Iris pigment epithelial cell (primary cell): ENCODE measurements at places on chromosomes 2 and 18.
A peak's percentile ranks its signal among the peaks of the same experiment; 100 is the strongest.

DNA sequence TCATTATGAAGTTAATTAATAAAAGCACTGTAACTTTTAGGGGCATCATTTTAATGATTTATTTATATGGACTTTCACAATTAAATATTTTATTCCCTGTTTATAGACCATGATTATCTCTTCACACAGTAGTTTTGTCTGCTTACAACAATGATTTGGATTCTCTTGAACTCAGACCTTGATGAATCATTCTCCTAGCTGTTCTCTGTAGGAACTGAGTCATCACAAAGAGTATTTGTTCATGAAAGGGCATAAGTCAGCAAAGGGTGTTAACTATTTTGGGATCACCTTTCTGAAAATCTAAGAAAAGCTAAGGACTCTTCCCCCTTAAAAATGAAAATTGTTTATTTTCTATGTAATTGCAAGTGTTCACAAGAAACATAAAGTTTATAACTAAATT, 461.1 kb upstream of the UBE2E3 start:
- peak; percentile 75 for DNase-seq

- DNase-seq, result no peak
These were observed 1249.6 kb upstream of the FAM98A start for GRCh38 chr2:34848691-34849090.

GRCh38 chr2:134191835-134192234, 62.0 kb upstream of the MGAT5 start:
- no peak for DNase-seq

GRCh38 chr2:86138736-86139625, 32.9 kb downstream of the PTCD3 start:
- no peak for DNase-seq

- no peak for DNase-seq
These were observed 277.4 kb downstream of the NRXN1 start for GRCh38 chr2:50754514-50754913.

GRCh38 chr2:53778536-53779162, 8.1 kb downstream of the ASB3 start:
- DNase-seq, result no peak

- DNase-seq, result no peak
These were observed 281.1 kb upstream of the NCKAP5 start for GRCh38 chr2:133849341-133849740.

DNA sequence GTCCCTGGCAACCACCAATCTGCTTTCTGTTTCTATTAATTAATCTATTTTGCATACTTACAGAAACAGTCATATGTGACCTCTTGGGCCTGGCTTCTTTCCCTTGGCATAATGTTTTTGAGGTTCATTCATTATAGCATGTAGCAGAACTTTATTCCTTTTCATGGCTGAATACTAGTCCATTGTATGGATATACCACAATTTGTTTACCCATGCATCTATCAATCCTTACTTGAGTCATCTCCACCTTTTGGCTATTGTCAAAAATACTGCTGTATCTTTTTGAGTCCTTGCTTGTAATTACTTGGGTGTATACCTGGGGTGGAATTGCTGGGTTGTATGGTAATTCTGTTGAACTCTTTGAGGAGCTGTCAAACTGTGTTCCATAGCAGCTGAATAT, 126.8 kb downstream of the CTIF start:
- no peak for DNase-seq

DNA sequence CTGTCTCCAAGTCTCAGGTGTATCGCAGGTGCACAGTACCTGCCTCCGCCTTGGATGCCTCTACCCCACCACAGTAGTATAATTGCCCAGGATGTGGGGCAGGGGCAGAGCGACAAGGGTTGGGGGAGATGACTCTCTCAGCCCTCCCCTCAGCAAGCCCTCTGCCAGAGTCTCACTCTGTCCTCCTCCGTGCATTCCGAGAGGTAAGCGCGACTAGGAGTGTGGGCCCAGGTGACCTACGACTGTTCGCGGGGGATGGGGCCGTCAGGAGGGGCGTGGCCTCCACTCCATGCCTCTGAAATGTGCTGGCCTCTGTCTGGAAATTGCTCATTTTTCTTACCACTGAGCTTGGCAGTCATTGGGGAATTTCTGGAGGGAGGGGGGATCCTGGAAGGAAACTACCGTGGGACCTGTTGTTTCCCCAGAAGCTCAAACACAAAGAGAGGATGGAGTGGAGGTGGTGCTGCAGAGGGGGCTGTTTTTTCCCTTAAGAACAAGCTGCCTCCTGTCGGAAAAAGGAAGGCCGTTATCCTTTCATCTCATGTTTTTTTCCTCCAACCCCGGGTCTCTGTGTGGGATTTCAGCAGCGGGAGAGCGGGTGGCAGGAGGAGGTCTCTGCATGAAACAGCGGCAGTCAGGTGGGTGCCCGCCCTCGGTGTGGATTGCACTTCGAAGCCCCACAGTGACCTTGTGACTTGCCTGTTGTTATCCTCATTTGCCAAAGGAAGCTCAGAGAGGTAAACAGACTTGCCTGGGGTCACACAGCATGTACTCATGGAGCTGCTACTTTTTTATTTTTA, 13.0 kb upstream of the RALB start:
- DNase-seq, result peak; percentile 90

- peak; percentile 92 for DNase-seq
These were observed 14.0 kb downstream of the PXDN start for GRCh38 chr2:1730015-1730927.

DNA sequence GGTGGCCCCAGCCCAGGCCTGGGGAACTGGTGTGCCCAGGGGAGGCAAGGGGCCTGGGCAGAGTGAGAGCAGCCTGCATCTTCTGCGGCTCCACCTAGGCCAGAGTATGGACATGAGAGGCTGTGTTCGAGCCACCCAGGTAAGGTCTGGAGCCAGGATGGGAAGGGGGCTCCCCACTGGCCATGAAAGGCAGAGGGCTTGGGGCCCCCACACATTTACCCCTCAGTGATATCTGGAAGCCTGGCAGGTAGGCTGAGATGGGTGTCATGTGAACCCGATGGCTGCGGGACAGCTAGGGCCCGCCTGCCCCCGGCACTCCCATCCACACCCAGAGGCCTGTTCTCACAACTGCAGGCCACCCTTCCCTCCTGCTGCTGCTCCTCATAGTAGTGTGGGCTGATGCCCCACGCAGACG, 13.2 kb downstream of the ADRA2B start:
- no peak for DNase-seq

DNA sequence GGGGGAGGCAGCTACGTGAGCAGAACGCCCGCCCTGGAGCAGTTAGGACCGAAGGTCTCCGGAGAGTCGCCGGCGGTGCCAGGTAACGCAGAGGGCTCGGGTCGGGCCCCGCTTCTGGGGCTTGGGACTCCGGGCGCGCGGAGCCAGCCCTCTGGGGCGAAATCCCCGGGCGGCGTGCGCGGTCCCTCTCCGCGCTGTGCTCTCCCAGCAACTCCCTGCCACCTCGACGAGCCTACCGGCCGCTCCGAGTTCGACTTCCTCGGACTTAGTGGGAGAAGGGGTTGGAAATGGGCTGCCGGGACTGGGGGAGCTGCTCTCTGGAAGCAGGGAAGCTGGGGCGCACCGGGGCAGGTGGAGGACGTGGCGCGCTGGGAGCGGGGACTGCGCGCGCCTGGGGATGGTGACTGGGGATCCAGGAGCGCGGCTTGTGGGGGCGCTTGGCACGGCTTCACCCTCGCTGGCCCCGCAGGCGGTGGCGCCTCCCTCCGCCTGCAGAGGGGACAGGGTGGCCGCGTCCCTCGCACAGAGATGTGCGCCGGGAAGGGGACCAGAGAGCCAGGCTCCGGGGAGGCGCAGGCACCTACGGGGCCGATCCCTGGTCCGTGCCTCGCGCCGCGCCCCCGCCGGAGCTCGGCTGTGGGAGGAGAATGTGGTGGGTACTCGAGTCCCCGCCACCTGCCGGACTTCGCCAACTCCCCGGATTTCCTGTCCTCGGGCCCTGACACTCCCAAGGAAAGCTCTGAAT, 688 bp downstream of the CDH20 start:
- DNase-seq, result peak; percentile 34

DNA sequence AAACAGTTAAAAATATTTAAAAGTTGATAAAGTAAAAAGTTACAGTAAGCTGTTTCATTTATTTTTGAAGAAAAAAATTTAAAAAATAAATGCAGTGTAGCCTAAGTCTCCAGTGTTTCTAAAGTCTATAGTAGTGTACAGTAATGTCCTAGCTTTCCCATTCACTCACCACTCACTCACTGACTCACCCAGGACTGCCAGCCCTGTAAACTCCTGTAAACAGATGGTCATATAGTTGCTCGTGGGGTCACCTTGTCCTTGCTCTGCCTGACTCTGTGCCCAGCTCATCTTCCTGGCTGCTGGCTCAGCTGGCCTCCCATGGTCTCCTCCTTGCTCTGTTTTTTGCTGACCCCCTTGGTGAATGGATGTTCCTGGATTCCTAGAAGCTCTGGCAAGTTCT, 180.3 kb downstream of the VAPA start:
- peak; percentile 63 for DNase-seq

DNA sequence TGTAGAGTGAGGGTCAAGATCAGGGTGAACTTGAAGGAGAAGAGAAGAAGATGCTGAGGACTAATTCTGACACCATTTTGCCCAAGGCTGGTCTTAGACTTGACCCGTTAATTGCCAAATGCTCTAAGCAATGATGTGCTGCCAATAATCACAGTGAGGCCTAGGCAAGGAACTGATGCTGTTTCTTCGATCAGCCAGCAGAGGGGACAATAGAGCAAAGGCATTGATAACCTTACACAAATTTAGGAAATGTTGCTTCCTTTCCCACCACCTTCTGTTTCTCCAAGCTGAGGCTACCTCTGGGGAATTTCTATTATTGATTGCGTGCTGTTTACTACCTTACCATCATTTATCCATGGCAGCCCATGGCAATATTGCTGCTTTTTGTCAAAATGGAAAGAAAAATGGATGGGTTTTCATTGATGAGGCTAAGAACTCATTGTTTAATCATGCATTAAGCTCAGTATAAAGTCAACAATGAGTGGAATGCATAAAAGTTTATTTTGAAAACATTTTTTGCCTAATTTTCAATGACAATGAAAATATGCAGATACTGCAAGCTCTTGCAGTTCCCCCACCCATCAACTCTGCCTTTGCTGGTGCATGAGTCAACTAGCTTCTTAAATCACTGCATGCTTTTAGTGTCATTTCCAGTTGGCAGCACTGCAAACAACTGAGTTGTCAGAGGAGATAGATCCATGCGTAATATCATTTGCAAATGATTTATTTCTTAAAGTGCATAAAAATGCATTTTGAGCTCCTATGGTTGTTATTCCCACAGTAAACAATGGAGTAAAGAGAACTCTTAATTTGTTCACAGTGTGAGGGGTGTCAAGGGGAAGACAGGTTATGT, 116.4 kb upstream of the NYAP2 start:
- DNase-seq, result peak; percentile 79

DNA sequence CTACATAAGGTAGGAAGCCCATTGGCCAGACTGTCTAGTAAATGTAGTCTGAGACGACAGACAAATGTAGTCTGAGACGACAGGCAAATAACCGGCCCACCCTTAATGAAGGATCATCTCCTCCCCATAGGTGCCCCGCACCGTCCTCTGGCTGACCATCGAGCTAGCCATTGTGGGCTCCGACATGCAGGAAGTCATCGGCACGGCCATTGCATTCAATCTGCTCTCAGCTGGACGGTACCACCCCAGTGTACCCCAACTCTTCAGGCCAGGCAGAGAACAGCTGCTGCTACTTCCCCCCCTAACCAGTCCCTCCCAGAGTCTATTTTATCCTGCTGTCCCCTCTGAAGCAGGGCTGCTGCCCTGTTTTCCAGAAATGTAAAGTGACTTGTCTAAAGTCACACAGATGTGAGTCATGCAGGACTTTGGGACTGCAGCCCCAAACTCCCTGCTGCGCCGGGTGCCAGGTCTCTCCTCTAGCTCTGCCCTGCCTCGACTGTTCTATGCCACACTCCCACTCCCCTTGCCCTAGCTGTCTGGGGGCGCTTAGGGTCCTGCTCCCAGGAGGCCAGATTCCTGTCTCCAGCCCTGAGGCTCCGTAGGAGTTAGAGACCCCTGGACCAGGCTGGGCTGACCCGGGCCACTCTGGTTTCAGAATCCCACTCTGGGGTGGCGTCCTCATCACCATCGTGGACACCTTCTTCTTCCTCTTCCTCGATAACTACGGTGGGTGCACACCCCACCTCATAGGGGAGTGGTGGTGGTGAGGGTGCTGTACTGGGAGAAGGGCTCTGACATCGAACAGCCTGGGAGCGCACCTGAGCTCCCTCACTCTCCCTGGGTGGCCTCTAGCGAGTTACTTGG, 4.7 kb downstream of the SLC11A1 start:
- DNase-seq, result no peak

- DNase-seq, result no peak
These were observed 115.5 kb downstream of the HDAC4 start for GRCh38 chr2:239285071-239285931.

- no peak for DNase-seq
These were observed 428.4 kb upstream of the DCC start for GRCh38 chr18:51911584-51911983.

DNA sequence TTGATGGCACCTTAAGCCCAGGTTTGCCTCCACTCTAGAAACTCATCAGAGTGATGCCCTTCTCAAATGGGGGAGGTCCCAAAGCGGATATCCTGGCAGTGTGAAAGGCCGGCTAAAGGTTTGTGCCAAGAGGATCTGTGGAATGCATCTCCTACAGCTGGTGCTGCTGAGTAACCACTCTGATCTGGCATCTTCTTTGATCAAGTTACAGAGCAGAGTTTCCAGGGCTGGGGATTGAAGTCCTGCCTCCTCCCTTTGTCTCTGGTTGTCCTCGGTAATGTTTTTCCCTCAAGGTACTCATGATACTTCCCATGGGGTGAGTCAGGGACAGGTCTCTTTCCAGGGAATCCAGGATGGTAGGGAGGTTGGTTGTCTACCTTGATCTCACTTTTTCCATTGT, 24.6 kb downstream of the PRKRA start:
- peak; percentile 50 for DNase-seq

GRCh38 chr2:75560022-75560767, 544 bp downstream of the EVA1A start:
- DNase-seq, result peak; percentile 40

DNA sequence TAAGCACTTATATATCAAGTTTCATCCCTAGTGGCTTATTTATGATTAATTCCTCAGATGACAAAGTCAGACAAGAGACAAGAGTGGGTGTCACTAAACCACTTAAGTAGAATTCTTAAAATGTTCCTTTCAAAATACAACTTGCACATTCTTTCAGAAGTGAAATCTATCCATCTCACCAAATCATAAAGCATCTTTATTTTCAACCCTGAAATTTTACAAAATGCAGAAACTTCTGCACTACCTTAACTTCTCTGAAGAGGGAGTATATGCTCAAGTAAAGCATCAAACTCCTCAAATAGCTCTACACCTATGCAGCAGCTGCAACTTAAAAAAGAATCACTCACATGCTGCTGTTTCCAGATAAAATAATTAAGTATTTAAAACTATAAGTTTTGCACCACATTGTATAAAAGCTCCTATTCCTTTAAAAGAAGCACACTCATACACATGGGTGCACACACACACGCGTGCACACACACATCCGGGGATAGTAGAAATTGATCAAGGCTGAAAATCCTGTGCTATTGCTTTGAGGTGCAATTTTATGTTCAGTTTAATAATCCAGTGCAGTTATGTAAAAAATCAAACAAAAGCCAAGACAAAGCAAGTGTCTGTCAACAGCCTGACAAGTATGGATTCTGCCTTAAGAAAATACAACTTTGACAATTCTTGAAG, 244.5 kb downstream of the TCF4 start:
- DNase-seq, result peak; percentile 52

GRCh38 chr2:66602341-66602740, 167.4 kb downstream of the MEIS1 start:
- no peak for DNase-seq
